ENCODE measurements at places on chromosomes 7 and 10.
A peak's percentile ranks its signal among the peaks of the same experiment; 100 is the strongest.

GRCh38 chr7:70523989-70524351, 608.0 kb upstream of the GALNT17 start:
- no peak for DNase-seq

DNA sequence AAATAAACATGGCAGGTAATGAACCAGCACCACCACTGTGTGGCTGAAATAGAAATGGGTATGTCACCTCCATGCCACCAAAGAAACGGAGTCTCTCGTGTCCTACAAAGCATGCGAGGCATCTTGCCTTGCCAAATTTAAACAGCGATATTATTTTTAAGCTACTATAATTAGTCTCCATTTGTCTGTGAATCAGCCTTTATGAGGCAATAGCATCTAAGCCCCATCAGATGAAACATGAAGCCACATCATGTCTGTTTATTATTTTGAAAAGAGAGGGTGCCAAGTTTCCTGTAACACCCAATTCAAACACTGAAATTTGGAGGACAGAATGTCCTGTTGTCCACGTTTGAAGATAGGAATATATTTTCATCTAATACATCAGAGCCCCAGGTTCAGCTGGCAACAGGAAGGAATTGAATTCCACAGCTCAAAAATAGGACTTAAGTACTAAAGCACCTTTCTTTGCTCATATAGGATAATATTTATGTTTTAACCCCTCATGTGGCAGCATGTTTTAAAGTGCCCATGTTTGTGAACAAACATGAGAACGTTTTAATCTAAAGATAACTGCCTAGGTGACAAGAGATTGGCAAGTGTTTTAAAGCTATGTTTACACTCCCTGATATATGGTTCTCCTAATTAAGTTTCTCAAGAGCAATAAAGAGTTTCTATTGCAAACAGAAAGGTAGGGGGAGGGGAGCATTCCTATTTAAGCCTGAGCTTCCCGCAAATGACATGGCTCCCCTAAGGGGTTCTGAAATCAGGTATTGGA, 86.8 kb downstream of the SORBS1 start:
- DNase-seq = no peak

- DNase-seq = no peak
These were observed 193.8 kb upstream of the KLF6 start for GRCh38 chr10:3978761-3979160.

DNA sequence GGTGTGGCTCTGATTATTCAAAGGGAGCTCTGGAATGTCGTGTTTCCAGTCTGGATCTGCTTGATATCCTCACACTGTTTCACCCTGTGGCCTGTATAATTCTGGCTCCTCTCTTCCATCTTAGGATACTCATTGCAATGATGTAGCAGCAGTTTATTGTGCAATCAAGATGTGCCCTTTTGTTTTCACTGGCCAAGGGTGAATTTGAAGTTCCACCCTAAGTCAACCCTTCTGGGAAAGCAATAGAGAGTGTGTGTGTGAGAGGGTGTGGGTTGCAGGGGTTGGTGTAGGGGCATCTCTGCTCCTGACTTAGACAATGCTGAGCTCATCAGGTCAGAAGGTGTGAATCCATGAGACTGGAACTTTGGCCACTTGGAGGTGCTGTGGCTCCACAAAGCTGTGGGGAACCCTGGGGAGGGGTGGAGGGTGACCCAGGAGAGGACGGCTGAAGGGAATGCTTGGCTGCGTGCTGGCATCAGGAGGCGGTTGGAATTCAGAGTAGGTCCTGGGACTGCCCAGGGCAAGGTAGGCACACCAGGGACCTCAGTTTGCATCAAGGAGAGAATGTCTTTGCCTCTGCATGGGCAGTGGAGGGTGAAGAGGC, 118.0 kb upstream of the PRSS58 start:
- no peak for DNase-seq

- DNase-seq = no peak
These were observed 69.9 kb upstream of the PTPRZ1 start for GRCh38 chr7:121803039-121803438.

GRCh38 chr10:102416283-102416682, 2.3 kb downstream of the PSD start:
- DNase-seq = no peak

DNA sequence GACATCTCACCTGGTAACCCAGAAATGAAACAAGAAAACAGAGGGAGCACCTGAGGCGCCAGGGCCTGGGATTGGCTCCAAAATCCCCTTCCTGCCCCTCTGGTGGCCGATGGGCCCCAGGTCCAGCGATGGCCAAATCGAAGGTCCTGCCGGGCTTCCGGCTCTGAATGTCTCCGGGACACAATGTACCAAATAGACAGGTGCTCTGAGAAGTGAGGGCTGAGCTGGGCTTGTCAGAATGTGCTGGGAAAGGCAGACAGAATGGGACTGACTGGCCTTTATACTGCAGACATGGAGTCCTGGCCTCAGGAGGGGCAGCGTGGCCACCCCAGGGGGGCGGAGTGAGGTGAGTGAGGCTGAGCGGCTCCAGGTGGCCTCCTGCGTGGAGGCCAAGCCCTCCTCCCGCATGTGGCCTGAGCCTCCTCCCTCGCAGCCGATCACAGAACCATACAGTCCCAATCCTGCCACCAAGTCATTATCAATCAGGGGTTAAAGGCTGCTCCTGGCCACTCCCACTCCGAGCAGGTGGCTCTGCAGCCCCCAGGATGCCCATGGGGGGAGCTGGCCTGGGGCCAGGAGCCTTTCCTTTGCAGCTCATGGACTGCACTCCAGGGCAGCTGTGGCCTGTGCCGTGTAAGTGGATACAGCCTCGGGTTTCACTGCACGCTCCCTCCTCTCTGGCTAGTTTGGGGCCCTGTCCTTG, 185.5 kb downstream of the ADARB2 start:
- no peak for DNase-seq

- DNase-seq = peak; percentile 78
These were observed 44.2 kb upstream of the GGCT start for GRCh38 chr7:30548845-30549244.

All from brain (organoid and tissue), 16 donors.